ENCODE measurements at places on chromosomes 3 and 15. TPM values are rescaled to one million over a fixed set of nuclear protein-coding genes. Genes with fewer than 3 reads are reported as not detected.

TTC23 gene
- polyA plus RNA-seq = 6.9 TPM

ITGB5 gene
- 8.2 TPM for polyA plus RNA-seq

AADACL2 gene
- not detected for polyA plus RNA-seq

GNAT1 gene
- polyA plus RNA-seq = not detected

SCAMP5 gene
- polyA plus RNA-seq = 8.8 TPM

ARGFX gene
- not detected for polyA plus RNA-seq

EBLN2 gene
- polyA plus RNA-seq = 0.28 TPM

MST1R gene
- 59.0 TPM for polyA plus RNA-seq

SEMA7A gene
- 1.7 TPM for polyA plus RNA-seq

FOXB1 gene
- polyA plus RNA-seq = not detected

CRABP1 gene
- 0.62 TPM for polyA plus RNA-seq

NANOGP8 gene
- not detected for polyA plus RNA-seq

GRCh38 chr3:100033903-100034471, 80.3 kb downstream of the FILIP1L start:
- DNase-seq = peak; percentile 52

- no peak for DNase-seq
Measured at GRCh38 chr3:58639001-58639400, 27.6 kb downstream of the FAM3D start.

- no peak for DNase-seq
Measured at GRCh38 chr3:5565026-5565425, 377.5 kb downstream of the EDEM1 start.

GRCh38 chr3:42749753-42750231, 23.3 kb downstream of the CCDC13 start:
- peak; percentile 26 for DNase-seq

DNA sequence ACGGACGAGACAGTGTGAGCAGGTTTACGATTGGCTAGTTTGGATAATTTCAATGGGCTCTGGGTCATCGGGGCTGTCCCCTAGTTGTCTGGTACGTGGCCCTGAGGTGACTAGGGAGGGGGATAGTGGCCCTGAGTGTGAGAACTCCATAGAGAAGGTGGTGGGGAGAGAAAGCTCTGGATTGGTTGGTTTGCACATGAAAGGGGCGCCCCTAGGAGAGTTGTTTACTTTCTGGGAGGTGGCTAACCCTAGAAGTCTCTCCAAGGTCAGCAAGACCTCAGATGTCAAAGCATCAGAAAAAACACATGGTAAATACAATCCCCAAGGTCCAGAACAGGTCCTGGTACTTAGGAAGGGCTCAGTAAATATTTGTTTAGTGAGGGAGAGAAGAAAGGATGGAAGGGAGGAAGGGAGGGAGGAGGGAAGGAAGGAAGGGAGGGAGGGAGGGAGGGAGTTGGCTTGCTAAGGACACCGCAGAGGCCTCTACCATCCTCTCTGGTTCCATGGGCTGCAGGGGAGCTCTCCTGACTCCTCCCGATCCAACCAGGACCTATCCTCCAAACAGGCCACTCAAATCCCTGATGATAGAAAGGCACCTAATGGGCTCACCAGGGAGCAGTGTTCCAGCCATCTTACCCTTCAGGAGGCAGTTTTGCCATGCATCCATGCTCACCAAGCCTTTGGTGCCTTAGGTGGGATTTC, 3.0 kb upstream of the TRH start:
- DNase-seq = peak; percentile 37

- no peak for DNase-seq
Measured at GRCh38 chr3:186937017-186937875, 6.9 kb downstream of the ST6GAL1 start.

DNA sequence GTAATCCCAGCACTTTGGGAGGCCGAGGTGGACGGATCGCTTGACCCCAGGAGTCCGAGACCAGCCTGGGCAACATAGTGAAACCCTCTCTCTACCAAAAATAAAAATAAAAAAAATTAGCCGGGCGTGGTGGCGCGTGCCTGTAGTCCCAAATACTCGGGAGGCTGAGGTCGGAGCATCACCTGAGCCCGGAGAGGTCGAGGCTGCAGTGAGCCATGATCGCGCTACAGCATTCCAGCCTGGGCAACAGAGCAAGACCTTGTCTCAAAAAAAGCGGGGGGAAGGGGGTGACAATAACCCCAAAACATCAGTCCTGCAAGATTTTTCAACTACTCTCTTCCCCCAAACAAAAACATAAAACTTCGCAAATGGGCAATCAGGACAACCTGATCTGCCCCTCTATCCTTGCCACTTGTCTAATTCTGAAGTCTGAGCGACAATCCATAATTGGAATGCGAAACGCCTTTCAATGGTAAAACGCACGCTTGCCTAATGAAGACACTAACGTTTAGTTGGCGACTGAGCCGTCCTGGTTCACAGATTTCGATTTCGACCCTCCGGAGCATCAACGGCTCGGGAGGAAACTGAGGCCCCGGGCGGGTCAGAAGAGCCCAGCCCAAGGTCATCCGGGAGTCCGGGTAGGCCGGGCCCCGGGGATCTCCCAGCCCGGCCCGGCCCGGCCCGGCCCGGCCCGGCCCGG, 868 bp downstream of the BTBD1 start:
- DNase-seq = peak; percentile 25

DNA sequence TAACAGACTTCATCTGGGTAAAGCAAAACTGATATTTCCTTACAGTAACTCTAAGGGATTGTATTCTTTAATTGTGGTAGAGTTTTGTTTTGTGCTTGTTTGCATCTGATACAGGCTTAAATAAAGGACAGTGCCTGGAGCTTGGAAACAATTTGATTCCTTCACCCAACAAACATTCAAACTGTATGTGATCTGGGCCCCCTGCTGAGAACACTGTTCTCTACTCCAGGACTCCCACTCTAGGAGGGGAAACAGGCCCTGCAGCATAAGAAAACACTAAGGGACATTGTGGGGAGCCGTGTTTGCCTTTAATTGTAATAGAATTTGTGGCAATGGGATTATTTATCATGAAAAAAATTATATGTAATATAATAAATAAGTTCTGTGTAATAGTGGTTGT, 56.9 kb downstream of the CTDSPL start:
- DNase-seq = no peak

- DNase-seq = no peak
Measured at GRCh38 chr3:137647179-137647578, 116.9 kb upstream of the SOX14 start.

DNA sequence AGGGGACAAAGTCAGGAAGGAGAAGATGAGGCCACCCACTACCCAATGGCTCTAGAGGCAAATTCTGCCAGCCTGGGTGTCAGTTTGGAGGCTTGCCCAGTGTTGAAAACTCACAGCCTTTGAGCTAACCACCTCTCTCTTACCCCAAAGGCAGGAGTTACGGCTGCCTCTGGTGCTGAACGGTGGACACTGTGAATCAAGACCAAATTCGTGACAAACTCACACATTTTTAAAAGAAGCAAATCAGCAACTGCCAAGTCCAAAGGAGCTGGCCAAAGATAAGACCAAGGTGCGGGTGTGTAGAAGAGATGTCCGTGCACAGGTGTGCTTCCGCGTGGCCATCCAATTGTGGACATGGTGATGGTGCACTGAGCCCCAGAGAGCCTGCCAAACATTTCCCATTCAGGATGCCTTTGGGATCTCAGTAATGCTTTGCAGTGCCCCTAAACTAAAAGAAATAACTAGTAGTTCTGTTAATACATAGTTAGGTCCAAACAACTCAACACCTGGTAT, 74.6 kb downstream of the FAM174B start:
- no peak for DNase-seq

GRCh38 chr3:87855211-87855610, 203.6 kb downstream of the CGGBP1 start:
- DNase-seq = no peak

DNA sequence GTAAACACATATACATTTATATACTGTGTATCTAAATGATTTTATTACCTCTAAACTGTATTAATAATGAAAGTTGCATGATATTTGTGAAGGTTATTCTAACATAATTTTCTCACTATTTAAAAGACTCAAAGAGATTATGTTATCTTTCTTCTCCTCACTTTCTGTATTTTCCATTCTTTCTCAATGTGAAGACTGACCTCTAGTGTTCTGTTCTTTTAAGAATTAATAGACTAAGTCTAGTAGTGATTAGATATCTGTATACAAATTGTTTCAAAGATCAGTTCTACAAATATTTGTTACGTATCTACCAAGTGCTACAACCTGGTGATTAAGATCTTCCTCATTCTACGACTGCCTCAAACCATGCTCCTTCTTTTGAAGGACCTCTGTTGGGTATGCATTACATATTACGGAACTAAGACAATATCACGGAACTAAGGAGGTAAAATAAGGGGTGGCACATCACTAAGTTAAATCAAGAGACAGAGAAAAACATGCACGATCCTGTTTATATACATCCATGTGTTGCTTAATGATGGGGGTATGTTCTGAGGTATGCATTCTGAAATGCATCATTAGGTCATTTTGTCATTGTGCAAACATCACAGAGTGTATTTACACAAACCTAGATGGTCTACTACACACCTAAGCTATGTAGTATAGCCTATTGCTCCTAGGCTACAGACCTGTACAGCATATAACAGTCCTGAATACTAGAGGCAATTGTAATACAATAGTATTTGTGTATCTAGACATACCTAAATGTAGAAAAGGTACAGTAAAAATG, 161.5 kb upstream of the KBTBD8 start:
- no peak for DNase-seq

- peak; percentile 12 for DNase-seq
Measured at GRCh38 chr3:157263027-157263426, 103.1 kb upstream of the CCNL1 start.

- no peak for DNase-seq
Measured at GRCh38 chr3:73954506-73954905, 329.8 kb upstream of the PDZRN3 start.

DNA sequence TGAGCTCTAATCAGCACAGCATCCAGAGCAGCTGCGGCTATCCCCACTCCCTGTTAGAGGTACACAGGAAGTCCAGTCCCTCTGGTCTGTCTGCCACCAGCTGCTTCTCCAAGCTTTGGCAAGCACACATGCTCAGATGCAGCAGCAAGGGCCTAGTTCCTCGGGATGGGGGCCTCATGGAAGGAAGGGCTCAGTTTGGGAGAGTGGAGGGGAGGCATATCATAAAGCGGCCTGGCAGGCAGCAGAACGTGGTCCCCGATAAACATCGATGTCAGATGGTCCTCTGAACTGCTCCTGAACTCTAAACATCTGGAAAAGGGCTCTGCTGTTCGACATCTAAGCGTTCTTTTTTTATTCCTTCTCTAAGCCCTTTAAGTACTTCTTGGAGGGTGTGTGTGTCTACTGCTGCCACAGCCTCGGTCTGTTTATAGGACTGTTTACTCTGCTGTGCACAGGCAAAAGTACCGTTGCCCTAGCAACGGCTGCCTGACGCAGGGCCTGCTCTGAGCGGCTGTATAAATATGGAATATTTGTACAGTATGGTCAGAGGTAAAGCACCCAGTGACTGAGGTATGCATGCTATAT, 74.6 kb downstream of the PRICKLE2 start:
- peak; percentile 97 for DNase-seq

DNA sequence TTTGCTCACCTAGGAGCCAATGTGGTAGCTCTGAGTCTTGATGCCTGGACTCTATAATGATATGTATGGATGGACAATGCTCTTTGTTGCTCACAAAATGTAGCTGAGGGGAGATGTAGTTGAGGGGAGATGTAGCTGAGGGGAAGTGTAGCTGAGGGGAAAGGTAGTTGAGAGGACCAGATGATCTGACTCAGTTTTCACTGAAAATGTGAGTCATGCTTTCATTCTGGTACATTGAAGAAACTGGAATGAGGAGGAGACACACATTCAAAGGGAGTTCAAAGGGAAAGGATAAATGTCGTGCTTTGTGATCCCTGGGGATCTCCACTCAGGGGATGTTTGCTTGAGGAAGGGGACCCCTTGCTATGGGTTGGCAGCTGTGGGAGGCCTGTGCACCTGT, 302.9 kb upstream of the TRIM42 start:
- DNase-seq = no peak

GRCh38 chr3:182608832-182609231, 184.5 kb upstream of the ATP11B start:
- DNase-seq = no peak

GRCh38 chr3:29649815-29650547, 369.1 kb downstream of the RBMS3 start:
- no peak for DNase-seq

- DNase-seq = no peak
Measured at GRCh38 chr3:178406206-178406605, 130.0 kb upstream of the KCNMB2 start.

DNA sequence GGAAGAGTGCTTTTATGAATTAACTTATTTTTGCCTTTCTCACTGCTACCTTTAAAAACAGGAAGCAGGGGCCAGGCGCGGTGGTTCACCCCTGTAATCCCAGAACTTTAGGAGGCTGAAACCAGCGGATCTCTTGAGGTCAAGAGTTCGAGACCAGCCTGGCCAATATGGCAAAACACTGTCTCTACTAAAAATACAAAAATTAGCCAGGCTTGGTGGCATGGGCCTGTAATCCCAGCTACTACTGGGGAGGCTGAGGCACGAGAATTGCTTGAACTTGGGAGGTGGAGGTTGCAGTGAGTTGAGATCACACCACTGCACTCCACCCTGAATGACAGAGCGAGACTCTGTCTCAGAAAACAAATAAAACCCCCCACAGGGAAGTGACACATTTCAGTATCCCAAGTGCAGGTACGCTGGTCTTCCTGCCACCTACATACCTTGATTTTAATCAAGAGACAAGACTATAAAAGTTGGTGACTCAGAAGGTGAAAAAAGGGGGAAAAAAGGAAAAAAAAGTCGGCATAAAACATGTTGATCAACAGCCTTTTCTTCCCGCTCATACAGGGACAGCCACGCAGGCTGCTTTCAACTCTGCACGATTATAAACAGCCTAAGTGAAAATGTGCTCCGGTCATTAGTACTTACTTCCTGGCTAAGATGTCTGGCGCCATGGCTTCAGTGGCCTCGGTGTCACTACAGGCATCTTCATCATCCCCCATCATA, 18.8 kb downstream of the PPP1R2 start:
- no peak for DNase-seq

GRCh38 chr3:134477938-134478337, 7.8 kb downstream of the ANAPC13 start:
- DNase-seq = no peak

- DNase-seq = no peak
Measured at GRCh38 chr15:27336676-27337075, 365.7 kb downstream of the GABRG3 start.

GRCh38 chr15:90664650-90665287, 52.4 kb upstream of the BLM start:
- no peak for DNase-seq

DNA sequence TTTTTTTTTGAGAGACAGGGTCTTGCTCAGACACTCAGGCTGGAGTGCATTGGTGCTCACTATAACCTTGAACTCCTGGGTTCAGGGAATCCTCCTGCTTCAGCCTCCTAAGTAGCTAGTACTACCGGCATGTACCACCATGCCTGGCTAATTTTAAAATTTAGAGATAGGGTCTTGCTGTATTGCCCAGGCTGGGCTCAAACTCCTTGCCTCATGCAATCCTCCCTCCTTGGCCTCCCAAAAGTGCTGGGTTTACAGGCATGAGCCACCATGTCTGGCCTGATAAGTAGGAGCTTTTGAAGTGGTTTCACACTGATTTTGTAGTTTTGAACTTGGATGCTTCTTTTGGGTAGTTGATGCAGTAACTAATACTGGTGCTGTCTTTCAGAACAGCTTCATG, 7.8 kb downstream of the MAP2K1 start:
- no peak for DNase-seq

GRCh38 chr3:39419742-39420315, 13.3 kb downstream of the RPSA start:
- DNase-seq = no peak
